ENCODE measurements at places on chromosomes 4 and X.

GRCh38 chr4:3657902-3658529 lies 108.2 kb upstream of the ADRA2C start:
- DNase-seq: no peak

DNA sequence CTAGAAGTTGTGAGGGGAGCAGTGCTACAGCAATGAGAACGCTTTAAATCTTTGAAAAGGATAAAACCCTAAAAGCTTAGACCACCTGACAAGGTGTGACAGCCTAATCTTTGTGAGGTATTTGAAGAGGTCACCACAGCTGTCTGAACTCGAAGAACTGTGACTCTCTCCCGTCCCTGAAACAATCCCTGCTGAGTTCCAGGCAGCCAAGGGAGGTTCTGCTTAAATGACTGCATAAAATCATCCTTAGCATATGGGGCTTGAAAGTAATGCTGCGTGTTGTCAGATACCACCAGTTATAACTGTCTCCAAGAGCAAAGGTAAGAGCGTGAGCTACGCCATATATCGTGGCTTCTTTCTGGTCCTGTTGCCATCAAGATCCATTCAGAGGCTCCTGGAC lies 696.3 kb downstream of the PCDH7 start:
- DNase-seq: no peak

- DNase-seq: no peak
These were observed 134.8 kb downstream of the FRYL start for GRCh38 chr4:48645225-48645794.

- no peak for DNase-seq
These were observed 13.6 kb upstream of the ABLIM2 start for GRCh38 chr4:8171984-8172924.

All from activated CD4-positive, alpha-beta T cell treated with anti-CD3 and anti-CD28 coated beads, Interleukin-2, amount 50 U/mL, for 1 hour (primary cell).